ENCODE measurements at places on chromosomes 3 and 15.

GRCh38 chr15:61051569-61052031, 177.5 kb downstream of the RORA start:
- peaks cover 3% of the 10 kb centered on the region for H3K4me1 ChIP-seq
- no peak overlapping the region for H3K27ac ChIP-seq
- no peak overlapping the region for H3K4me3 ChIP-seq
- H3K36me3 ChIP-seq: no peaks in the 10 kb centered on the region

- DNase-seq: no peak
- H3K4me3 ChIP-seq: no peak overlapping the region
- H3K27ac ChIP-seq: no peak overlapping the region
- peaks cover 4% of the 10 kb centered on the region for H3K36me3 ChIP-seq
These were observed 7.3 kb downstream of the HDAC11 start for GRCh38 chr3:13487403-13487802.

DNA sequence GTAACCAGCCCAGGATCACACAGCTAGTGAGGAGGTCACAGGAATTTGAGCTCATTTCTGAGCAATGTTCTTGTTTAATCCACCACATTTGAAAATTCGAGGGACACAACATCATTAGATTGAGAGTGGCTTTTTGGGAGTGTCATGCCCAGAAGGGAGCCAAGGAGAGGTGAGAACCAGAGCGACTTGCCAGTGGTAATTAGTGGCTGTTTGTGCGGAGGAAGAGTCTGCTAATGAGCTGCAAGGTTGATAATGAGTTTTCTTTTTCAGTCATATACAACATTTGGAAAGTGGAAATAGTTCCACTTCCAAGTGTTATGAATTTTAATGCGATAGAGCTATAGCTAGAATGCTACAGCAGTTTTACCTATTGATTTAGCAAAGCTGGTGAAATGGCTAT, 19.7 kb downstream of the GABRA5 start:
- H3K36me3 ChIP-seq: no peaks in the 10 kb centered on the region
- peaks cover under 1% of the 10 kb centered on the region for H3K4me1 ChIP-seq
- no peak overlapping the region for H3K27ac ChIP-seq
- DNase-seq: no peak
- H3K4me3 ChIP-seq: no peak overlapping the region
- no peaks in the 10 kb centered on the region for H3K27me3 ChIP-seq

DNA sequence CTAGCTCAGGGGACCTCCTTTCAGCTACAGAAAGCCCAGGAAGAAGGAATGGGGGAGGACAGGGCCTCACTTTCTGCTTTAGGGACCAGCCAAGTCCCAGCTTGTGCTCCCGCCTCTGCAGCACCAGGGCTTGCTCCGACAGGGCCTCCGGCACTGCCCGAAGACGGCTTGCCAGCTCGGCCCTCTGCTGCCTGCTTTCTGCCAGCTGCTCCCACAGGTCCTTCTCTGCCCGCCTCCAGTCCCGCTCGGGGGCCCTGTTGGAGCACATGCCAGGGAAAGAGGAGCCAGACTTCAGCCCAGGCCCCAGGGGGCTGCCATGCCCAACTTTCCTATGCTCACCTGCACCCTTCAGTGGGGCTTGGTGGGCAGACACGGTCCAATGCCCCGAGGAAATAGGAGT, 4.3 kb upstream of the CLK3 start:
- H3K36me3 ChIP-seq: no peaks in the 10 kb centered on the region
- H3K4me1 ChIP-seq: peaks cover 3% of the 10 kb centered on the region
- no peak for DNase-seq
- peaks cover 57% of the 10 kb centered on the region for H3K27me3 ChIP-seq
- H3K27ac ChIP-seq: no peak overlapping the region

DNA sequence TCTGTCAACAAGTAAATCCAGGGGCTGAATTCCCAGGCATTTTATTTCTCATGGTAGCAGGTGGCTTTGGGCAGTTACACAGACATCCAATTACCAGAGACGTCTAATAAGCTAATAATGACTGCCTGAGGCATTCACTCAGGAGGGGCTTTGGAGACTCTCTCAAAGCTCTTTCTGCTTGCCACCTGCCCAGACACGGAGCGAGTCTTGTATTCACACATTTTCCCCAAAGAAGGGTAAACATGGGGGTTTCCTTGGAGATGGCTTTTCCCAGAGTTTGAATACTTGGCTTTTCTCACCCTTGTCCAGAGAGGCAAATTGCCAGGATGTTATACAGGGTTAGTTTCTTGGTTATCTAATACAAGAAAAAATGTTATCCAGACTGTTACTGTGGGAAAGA, 132.6 kb downstream of the DIPK2A start:
- H3K27me3 ChIP-seq: no peaks in the 10 kb centered on the region
- no peak overlapping the region for H3K4me3 ChIP-seq
- H3K36me3 ChIP-seq: no peaks in the 10 kb centered on the region
- H3K4me1 ChIP-seq: peaks cover 3% of the 10 kb centered on the region
- H3K27ac ChIP-seq: no peak overlapping the region

GRCh38 chr3:13834258-13835035, 45.4 kb downstream of the WNT7A start:
- no peak overlapping the region for H3K27ac ChIP-seq
- H3K36me3 ChIP-seq: no peaks in the 10 kb centered on the region
- H3K4me3 ChIP-seq: no peak overlapping the region

DNA sequence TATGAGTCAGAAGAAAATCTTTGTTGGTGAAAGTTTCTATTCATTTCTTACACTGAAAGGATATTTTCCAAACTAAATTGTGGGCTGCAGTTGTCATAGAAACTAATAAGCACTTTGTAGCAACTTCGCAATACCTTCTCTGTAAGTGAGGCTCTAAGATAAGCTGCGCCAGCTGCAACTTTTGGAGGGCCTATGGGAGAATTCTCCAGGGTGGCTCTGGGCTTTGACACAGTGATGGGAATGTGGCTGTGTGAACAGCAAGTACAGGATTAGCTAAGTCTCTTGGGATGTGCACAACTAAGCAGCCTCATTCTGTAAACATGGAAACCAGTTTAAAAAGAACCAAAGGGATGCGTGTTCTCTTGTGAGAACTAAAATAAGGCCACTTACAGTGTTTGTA, 124.6 kb upstream of the SGO1 start:
- no peak overlapping the region for H3K4me3 ChIP-seq
- H3K27ac ChIP-seq: no peak overlapping the region
- H3K4me1 ChIP-seq: no peaks in the 10 kb centered on the region
- no peaks in the 10 kb centered on the region for H3K27me3 ChIP-seq
- DNase-seq: no peak

GRCh38 chr15:44811337-44811736, 75.0 kb downstream of the TRIM69 start:
- H3K4me1 ChIP-seq: no peaks in the 10 kb centered on the region
- H3K27ac ChIP-seq: no peak overlapping the region

GRCh38 chr15:58738046-58738707, 11.3 kb downstream of the ADAM10 start:
- no peaks in the 10 kb centered on the region for H3K36me3 ChIP-seq
- DNase-seq: peak; percentile 23
- H3K4me3 ChIP-seq: no peak overlapping the region
- H3K4me1 ChIP-seq: peaks cover 9% of the 10 kb centered on the region
- H3K27ac ChIP-seq: no peak overlapping the region

GRCh38 chr15:75738014-75738646, 25.5 kb upstream of the CSPG4 start:
- no peak overlapping the region for H3K27ac ChIP-seq
- DNase-seq: no peak
- peak overlapping the region; percentile 78 for H3K4me3 ChIP-seq
- peaks cover 26% of the 10 kb centered on the region for H3K4me1 ChIP-seq
- H3K36me3 ChIP-seq: no peaks in the 10 kb centered on the region
- peaks cover 6% of the 10 kb centered on the region for H3K27me3 ChIP-seq

GRCh38 chr3:193943200-193943599, 192.7 kb upstream of the HES1 start:
- H3K36me3 ChIP-seq: no peaks in the 10 kb centered on the region
- H3K4me3 ChIP-seq: no peak overlapping the region

GRCh38 chr15:70538278-70538677, 225.1 kb downstream of the UACA start:
- peaks cover 99% of the 10 kb centered on the region for H3K27me3 ChIP-seq
- H3K36me3 ChIP-seq: no peaks in the 10 kb centered on the region
- H3K4me1 ChIP-seq: peaks cover 4% of the 10 kb centered on the region
- no peak overlapping the region for H3K4me3 ChIP-seq

GRCh38 chr15:30859091-30859874, 44.4 kb upstream of the FAN1 start:
- no peak overlapping the region for H3K27ac ChIP-seq
- H3K4me3 ChIP-seq: no peak overlapping the region
- DNase-seq: peak; percentile 17

DNA sequence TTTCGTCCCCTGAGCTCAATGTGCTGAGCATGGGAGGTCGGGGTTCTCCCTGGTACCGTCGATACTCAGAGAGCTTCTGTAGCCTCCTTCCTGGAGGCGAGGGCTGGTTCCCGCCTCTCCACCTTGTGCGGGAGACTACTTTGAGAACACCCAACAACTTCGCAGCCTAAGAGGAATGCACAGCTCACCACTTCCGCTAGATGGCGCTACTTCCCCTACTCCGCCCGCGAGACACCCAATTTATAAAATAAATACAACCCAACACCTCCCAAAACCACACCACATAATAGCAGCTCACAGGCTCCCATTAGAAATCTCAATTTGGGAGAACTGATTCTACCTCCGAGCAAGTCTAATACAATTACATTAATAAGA, 1.2 kb downstream of the RGMA start:
- H3K27me3 ChIP-seq: peaks cover 86% of the 10 kb centered on the region
- DNase-seq: peak; percentile 26
- H3K4me1 ChIP-seq: peaks cover 13% of the 10 kb centered on the region
- H3K36me3 ChIP-seq: no peaks in the 10 kb centered on the region

Measured in mesenchymal stem cell (in vitro differentiated cells and primary cell).